Caco-2 (cell line): ENCODE measurements at places on chromosomes 7 and 10. TPM values are rescaled to one million over a fixed set of nuclear protein-coding genes. Genes with fewer than 3 reads are reported as not detected.

DNA sequence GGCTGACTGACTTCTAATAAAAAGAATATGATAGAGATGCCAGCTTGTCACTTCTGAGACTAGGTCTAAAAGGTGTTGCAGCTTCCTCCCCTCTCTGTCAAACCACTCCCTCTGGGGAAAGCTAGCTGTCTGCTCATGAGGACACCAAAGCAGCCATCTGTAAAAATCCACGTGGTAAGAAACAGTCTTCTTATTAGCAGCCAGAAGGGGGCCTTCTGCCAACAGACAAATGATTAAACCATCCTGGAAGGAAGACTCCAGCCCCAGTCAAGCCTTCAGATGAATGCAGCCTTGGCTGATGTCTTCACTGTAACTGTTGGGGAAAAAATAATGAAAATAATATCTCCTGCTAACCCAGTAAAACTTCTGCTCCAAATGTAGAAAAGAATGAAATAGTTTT lies 41.9 kb upstream of the DAGLB start:
- no peak for DNase-seq

Gene VPS37D
- total RNA-seq, result 1.9 and 2.7 TPM in 2 replicates

- DNase-seq, result peak; percentile 13
Measured at GRCh38 chr10:92181575-92181974, 109.3 kb downstream of the CPEB3 start.

GRCh38 chr7:135678612-135679575 lies 16.6 kb downstream of the STMP1 start:
- no peak for DNase-seq

Gene CPN1
- total RNA-seq, result 24.3 and 24.9 TPM in 2 replicates

- DNase-seq, result peak; percentile 77
Measured at GRCh38 chr10:1109795-1110673, 53.8 kb downstream of the WDR37 start.

GRCh38 chr7:77315182-77315591 lies 101.0 kb downstream of the GSAP start:
- DNase-seq, result no peak

Gene CTNNA3
- total RNA-seq, result 0.20 and 0.79 TPM in 2 replicates

DNA sequence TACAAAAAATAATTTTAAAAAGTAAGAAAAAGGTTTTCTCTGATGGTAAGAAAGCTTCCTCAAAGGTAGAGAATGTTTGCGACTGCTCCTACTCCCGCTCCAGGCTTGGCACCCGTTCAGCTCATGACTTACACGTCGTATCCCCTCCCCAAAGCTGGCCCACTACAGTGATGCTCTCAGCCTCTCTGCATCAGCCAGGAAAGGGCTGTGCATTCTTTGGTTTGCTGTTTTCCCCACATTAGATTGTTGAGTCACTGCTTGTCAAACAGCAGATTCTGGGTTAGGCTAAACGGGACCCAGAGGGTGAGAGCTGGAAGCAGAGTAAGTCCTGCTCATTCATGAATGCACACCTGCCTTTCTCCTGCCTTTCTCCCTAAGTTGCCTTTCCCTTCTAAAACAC lies 54.7 kb upstream of the NMT2 start:
- no peak for DNase-seq

Gene SSC4D
- 1.1 and 1.6 TPM in 2 replicates for total RNA-seq

- DNase-seq, result no peak
Measured at GRCh38 chr7:11373546-11374142, 400.0 kb downstream of the PHF14 start.
